ENCODE measurements at places on chromosomes 16 and 17. TPM values are rescaled to one million over a fixed set of nuclear protein-coding genes. Genes with fewer than 3 reads are reported as not detected.

GRCh38 chr17:57517273-57517631, 227.8 kb downstream of the CCDC182 start:
- no peak for DNase-seq

GRCh38 chr17:79832218-79833109, 6.8 kb downstream of the CBX4 start:
- DNase-seq: no peak

GRCh38 chr16:62240722-62241121, 204.5 kb upstream of the CDH8 start:
- DNase-seq: no peak

DNA sequence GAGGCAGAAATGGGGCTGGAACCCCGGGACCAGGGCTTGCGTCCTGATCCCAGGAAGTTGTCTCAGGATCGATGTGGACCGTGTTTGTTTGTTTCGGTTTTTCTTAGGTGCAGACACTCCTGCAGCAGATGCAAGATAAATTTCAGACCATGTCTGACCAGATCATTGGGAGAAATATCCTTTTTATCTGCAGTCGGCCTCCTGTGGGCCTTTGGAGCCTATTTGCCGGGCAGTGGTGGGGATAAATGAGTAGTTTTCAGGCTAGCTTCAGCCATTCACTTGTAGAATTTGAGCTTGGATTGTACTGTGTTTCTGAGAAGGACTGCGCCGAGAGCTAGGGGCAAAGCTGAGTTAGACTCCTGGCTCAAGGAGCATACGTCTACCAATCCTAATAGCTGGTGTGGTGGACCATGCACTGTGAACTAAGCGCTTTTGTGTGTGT, 816 bp downstream of the HSBP1 start:
- DNase-seq: no peak

DNA sequence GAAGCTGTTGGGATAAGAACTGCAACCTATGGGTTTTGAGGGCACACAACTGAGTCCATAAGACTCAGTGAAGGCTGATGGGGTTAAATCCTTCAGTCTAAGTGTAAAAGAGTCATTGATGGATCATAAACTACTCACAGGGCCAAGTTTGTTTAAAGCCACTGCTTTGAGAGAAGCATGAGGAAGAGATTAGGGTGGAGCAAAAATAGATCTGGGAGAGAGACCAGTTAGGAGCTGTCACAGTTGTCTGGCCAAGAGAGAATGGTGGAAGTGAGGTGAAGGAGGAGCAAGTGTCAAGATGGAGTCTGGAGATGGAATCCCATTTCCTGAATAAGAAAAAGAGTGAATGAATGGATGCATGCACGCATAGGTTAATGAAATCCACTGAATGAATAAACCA, 379.1 kb upstream of the CDH11 start:
- DNase-seq: no peak

- no peak for DNase-seq
Observed at GRCh38 chr17:64320613-64321553, 57.8 kb upstream of the TEX2 start.

DNA sequence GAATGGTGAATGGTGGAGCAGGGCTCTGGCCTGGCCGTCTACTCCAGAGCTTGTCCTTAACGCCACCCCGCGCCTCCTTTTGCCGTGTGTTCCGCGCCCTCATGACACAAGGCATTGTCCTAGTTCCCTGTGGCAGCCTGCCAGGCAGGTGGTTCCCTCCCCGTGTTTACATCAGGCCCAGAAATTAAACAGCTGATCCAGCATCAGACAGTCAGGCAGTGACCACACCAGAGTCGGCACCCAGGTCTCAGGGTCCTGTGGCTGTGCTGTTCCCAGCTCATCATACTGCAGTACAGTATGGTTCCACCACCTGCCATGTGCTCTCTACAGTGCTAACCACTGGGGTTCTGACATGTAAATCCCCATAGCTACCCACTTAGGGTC, 119.7 kb downstream of the RAB11FIP4 start:
- DNase-seq: no peak

The NXN gene
- total RNA-seq: 34.9 TPM

The PRAC1 gene
- total RNA-seq: not detected

The TNK1 gene
- 11.6 TPM for total RNA-seq

The RAP1GAP2 gene
- total RNA-seq: 10.4 TPM

Data from esophagus squamous epithelium (tissue), 5 donors.